ENCODE measurements at places on chromosomes 1 and 21.

DNA sequence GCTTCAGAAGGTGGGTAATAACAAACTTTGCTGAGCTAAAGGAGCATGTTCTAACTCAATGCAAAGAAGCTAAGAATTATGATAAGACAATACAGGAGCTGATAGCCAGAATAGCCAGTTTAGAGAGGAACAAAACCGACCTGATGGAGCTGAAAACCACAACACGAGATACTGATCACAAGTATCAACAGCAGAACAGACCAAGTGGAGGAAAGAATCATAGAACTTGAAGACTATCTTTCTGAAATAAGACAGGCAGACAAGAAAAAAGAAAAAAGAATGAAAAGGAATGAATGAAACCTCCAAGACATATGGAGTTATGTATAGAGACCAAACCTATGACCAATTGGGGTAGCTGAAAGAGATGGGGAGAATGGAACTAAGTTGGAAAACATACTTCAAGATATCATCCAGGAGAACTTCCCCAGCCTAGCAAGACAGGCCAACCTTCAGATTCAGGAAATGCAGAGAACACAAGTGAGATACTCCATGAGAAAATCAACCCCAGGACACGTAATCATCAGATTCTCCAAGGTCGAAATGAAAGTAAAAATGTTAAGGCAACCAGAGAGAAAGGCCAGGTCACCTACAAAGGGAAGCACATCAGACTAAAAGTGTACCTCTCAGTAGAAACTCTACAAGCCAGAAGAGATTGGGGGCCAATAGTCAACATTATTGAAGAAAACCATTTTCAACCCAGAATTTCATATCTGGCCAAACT lies 20.5 kb downstream of the CD84 start:
- DNase-seq: no peak

GRCh38 chr1:206588492-206588891 lies 23.8 kb downstream of the EIF2D start:
- no peak for DNase-seq

GRCh38 chr1:246162560-246162959 lies 344.5 kb downstream of the SMYD3 start:
- DNase-seq: no peak

GRCh38 chr1:1430114-1430982 lies 5.1 kb upstream of the VWA1 start:
- DNase-seq: no peak

DNA sequence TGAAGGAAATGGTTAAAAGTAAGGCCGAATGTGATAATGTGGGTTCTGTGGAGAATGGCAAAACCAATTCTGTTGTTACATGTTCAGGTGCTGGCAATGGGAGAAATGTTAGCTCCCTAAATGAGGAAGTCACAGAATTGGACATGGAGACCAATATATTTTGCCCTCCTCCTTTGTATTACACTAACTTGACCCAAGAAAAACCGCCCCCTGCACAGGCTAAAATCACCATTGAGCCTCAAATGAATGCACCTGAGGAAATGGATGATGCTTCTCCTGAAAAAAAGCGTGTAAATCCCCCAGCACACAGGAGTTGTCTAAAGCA lies 932 bp downstream of the MAP10 start:
- DNase-seq: no peak

GRCh38 chr1:114097109-114097508 lies 56.6 kb downstream of the SYT6 start:
- no peak for DNase-seq

GRCh38 chr1:210876275-210876674 lies 257.7 kb downstream of the KCNH1 start:
- DNase-seq: no peak

DNA sequence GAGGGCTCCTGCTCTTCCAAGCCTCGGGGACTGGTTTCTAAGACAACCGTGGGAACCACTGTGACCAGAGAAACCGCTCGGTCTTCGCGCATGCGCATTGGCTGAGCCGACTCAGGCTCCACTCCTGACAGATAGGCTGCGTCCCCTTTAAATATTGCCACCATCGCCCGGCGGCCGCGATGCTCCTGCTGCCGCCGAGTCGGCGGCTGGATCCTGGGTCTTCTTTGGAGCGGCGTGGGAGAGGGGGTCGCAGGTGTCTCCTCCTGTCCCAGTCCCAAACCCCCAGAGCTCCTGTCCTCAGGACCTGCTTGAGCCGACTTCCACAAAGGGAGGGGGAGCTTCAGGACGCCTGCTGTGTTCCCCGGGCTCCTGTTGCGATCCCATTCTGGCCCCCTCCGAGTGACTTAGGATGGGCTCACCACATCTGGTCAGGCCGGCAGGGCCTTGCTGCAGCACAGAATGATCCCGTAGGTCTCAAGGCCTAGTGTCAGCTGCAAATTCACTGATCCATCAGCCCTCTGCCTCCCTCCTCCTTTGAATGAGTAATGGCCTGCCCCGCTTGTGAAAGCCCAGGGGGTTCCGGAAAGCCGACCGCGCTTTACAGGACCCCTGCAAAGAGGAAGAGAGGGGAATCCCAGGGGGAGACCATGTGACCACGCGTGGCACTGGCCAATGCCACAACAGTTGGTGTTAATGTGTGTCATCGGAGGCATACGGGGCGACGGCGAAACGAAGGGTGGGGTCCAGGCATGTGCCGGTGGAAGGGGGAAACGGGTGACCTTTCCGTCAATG lies 683.2 kb upstream of the TPTE start:
- DNase-seq: peak; percentile 95

DNA sequence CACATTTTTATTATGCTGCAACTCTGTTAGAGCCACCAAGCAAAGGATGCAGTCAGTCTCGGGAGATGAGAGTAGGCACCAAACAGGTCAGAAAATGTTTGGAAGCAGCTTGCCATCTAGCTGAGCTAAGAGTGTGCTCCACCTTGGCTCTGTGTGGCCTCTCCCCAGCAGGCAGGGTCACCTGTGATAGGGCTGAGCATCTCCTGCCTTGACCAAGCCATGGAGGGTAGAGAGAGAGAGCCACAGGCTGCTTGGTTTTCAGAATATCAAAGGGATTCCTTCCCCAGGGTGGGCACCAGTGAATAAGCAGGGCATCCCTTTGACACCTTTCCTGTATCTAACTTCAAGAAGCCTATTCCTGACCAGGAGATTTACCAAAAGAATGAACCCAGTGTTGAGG lies 135.5 kb downstream of the SDCCAG8 start:
- DNase-seq: no peak

DNA sequence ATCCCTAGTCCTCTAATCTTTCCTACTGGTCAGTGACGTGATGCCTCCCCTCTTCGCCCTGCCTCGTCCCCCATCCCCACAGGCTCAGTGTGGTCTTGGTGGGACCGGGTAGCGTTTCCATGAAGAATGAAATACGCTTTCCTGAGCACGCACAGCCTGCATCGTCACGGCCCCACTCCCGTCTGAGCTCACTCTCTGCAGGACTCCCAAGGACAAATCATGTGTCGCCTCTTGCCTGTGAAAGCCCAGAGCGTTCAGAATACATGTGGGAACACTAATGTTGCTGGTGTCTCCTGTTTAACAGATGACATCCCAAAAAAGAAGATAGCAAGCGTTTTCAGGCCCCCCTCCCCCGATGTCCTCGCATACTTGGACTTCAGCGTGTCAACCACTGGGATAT lies 49.2 kb downstream of the S100B start:
- DNase-seq: no peak

- no peak for DNase-seq
Measured at GRCh38 chr1:80509965-80510522, 1290.7 kb upstream of the ADGRL2 start.

- no peak for DNase-seq
Measured at GRCh38 chr1:164033782-164034181, 525.2 kb upstream of the PBX1 start.

DNA sequence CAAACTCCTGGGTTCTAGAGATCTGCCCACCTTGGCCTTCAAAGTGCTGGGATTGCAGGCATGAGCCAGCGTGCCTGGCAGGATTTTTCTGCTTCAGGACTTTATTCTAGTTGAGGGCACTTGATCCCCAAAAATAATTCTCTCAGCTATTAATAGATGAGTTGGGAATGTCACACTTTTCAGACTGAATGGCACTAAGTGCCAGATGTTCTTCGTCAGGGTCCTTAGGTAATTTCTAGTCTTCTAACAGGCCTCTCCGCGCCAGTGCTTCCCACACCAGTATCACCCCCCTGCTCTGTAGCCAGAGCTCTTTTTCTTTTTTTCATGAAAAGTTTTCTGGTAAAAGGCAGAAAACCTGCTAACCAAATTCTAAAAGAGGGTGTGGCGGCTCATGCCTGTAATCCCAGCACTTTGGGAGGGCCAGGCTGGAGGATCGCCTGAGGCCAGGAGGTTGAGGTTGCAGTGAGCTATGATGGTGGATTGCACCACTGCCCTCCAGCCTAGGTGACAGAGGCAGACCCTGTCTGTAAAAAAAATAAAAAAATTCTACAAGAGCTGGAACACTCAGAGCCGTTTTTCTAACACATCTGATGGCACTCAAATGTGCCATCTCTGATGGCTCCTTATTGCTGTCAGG lies 6.1 kb upstream of the SARS1 start:
- DNase-seq: no peak
